ENCODE measurements at places on chromosomes 11 and 22.

DNA sequence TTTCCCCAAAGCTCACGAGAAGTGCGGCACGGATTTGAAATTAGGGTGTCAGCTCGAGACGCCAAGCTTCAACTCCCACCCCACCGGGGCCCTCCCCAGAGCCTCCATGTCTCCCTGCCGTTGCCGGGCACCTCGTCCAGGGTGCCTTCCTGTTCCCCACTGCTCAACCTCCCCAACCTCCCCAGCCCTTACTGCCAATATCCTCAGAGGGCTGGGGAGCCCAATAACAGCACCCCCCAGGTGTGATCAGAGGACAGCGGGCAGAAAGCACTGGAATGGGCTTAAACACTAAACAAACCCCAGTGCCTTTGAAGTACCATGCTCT is 1336.4 kb downstream of the TBC1D22A start:
- no peak for DNase-seq

DNA sequence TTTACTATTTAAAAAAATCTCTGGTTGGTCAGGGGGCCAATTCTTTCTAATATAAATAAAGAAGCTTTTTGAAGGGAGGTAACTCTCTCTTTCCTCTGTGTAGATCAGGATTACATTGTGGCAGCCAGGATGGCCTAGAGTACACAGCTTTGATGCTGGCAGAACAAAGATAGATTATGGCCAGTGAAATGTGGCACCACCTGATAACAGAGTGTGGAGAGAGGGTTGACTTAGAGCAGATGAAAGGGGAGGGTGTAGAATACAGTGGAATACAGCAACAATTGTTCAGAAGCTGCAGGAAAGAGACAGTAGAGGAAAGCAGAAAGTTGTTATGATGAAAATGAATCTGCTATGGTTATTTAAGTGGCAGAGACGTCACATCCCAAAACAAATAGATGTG is 99.0 kb downstream of the FAR1 start:
- DNase-seq: no peak

DNA sequence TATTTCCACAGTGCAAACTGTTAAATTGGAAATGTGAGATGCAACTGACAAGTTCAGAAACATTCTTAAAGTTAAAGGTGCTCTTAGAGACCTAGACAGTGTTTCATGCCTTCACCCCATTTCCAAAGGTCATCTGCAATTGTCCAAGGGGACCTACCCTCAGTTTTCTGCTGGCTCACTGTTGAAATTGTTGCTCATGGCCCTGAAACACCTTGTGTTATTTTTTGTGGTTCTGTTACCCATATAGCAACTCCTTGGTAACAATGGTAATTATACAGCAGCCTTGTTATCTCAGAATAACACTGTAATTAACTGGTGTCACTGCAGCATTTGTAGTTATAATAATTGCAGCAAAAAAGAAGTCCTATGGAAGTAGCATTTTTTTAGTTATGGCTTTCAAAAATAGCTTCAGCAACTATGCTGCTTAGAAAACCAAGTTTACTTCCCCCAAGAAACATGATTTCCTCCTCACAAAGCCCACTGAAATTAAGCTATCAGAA is 49.2 kb upstream of the CCDC34 start:
- DNase-seq: no peak

DNA sequence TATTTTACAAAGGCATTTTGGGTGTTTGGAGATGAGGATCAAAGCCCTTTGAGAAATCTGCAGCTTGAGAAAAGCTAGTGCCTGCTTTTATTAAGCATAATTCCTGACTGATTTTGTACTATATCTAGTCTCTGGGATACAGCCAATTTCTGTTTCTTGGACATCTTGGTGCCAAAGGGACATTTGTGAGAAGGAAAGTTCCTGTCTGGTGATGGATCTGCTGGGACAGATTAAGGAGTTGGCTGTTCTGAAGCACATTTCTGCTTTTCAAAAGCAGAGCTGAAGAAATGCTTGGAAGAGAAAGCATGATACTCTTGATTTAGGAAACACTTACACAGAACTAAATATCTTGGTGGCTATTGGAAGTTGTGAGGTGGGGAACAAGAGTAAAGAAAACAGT is 254.6 kb upstream of the CCDC90B start:
- no peak for DNase-seq

- no peak for DNase-seq
These were observed 278.5 kb downstream of the CASP12 start for GRCh38 chr11:104619751-104620150.
